ENCODE measurements at places on chromosomes 4 and X.
A peak's percentile ranks its signal among the peaks of the same experiment; 100 is the strongest.

DNA sequence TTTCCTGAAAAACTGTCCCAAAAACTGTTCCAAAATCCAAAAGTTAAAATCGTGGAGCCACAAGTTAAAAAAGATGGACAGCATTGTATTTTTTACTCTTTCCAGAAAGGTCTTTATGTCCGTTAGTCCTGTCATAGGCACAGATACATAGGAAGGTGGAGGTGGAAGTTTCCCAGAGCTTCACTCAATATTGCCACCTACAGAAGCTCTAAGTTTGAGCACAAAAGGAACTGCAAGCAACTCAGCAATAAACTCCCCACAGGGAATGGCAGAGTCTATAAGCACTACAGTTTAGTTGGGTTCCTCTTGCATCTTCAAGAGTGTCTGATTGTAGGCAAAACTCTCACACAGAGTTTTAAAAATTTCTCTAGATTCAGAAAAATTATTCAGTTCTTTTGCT lies 22.0 kb upstream of the UGT2B4 start:
- no peak for DNase-seq

- no peak for DNase-seq
These were observed 6.8 kb upstream of the ABLIM2 start for GRCh38 chr4:8165374-8165896.

GRCh38 chr4:78766026-78766425 lies 10.1 kb upstream of the BMP2K start:
- peak; percentile 71 for DNase-seq

DNA sequence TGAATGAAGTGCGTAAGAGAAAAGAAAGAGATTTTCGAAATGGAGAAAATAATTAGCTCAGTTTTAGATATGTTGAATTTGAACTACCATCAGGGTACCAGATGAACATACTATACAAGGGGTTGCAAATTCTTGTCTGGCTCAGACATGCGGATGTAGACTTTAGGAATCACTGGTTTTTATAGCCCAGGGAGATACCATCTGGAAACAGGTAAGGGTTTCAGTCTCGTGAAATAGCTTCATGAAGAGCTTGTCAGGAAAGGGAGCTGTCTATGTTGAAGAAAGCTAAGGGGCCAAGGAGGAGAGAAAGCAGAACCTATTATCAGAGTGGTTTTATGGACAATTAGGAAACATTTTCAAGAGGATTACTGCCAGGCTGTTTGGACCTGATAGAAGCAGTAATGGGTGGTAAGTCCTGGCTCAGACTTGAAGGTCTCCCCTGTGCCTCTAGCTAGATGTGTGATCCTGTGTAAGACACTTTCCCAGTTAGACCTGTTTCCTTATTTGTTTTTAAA lies 6.7 kb downstream of the RAB9A start:
- no peak for DNase-seq

DNA sequence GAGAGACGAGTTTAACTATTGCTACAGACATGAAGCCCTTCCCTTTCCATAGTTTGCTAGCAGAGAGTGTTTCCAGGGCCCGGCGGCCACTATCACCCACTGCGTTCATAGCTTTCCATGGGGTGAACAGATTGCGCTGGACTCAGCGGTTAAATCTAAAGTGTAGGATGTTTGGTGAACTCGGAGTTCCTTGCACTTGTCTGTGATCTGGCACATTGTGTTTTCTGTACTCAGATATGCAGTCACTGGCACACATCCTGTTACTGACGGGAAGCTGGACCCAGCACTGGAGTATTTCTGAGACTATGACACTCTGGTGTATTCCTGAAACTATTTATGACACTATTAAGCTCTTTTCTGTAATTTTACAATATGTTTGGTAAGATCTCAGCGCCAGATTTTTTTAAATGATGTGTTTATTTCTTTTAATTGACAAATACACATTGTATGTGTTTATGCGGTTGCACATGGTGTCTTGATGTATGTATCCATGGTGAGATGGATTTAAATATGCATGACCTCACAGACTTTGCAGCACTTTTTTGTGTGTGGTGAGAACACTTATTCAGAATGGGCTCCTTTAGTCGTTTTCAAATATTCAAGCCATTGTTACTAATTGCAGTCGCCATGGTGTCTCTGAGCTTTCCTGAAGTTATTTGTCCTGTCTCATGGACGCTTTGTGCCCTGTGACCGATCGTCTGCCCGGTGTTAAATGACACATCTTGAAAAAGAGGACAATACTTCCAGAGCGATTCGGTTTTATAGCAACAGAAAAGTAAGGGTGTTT lies 14.1 kb downstream of the CD99 start:
- no peak for DNase-seq

DNA sequence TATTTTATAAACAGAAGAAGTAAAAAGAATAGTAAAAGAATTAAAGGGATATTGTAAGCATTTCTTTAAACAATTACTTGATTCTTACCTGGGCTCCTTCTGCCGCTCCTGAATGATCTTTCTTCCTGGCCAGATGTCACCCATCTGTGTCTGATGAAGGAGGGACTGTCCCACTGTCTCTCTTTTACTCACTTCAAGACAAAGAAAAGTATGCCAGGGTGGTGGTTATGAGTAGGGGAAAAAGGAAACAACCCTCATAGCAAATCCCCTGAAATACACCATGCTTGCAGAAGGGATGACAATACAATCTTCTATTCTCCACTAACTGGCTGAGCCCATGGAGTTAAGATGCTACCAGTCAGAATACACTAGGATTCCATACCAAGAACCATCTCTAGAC lies 31.1 kb downstream of the SYTL4 start:
- no peak for DNase-seq

- no peak for DNase-seq
These were observed 161.7 kb downstream of the RBMX2 start for GRCh38 chrX:130563476-130563875.

DNA sequence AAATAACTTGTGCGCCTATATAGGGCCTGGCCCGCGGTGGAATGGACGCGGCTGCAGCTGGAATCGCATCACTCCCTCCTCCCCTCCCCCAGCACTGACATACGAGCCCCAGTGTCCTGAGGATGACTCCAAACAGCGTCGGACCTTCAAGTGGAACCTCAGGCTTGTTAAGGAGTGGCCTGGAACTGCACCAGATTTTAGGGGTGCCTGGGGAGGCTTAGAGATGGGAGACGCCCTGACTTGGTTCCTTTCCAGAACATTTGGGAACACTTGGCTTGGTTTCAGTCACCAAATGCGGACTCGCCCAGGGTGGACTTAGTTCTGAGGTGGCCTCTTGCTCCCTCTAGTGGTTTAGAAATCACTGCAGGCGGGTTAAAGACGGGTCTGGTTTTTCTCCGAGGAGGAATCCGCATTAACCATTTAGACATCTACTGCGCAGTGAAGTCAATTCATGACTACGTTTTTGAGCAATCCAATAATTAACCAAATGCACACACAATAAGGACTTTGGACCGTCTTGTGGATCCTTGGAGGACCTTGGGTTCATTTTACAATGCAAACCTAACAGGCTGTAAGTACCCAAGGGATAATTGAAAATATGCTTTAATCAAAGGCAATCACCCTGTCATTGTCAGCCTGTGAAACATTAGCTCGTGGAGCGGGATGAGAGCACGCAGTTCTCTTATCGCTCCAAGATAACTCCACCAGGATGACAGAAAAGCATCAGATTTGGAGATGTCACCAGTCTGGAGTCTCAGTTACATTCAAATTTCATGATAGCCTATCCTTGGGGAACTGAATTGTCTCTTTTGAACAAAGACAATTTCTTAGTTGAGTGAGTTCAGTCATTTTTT lies 11.2 kb upstream of the PDGFRA start:
- DNase-seq = peak; percentile 76

- peak; percentile 37 for DNase-seq
These were observed 1.1 kb downstream of the LIN54 start for GRCh38 chr4:83009529-83009928.

- no peak for DNase-seq
These were observed 77.8 kb downstream of the CLDN22 start for GRCh38 chr4:183242291-183242690.

GRCh38 chrX:107522901-107523300 lies 73.4 kb downstream of the FRMPD3 start:
- no peak for DNase-seq

DNA sequence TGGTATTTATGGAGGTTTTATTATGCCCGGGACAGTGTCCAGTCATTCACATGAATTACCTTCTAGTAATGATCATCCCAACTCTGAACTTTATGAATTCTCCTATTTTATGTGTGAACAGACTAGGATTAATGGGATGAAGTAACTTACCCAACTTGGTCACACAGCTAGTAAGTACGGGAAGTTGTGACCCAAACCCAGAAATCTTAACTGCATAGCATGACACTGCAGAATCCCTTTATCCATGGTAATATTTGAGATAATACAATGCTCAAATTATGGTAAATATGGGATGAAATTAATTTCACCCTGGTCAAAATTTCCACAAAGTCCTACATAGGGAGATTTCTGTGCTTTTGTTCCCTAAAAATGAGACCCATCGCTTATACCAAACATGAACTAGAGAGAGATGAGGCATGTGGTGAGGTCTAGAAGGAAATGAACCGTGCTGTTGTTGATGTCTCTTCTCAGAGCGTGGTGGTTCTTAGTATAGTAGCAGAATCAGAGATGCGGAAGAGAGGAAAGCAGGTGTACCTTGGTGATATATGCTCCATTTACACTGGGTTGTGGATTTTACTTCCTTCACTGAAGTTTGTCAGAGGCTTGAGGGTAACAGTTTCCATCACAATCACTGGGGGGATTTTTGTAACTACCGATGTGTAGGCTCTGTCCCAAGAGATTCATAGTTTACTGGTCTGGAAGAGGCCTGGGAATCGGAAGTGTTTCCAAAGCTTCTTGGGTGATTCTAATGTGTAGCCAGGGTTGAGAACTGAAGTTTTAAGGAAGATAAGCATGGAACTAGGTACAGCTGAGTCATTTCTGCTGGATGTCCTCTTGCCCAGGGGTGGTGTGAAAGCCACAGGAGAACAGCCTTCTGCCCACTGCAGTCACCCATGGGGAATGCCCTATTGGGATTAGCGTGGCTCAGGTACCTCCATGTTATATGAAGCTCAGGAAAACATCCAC lies 30.2 kb upstream of the FAM9C start:
- no peak for DNase-seq

- peak; percentile 63 for DNase-seq
These were observed 692 bp downstream of the FAM241A start for GRCh38 chr4:112145790-112146501.

DNA sequence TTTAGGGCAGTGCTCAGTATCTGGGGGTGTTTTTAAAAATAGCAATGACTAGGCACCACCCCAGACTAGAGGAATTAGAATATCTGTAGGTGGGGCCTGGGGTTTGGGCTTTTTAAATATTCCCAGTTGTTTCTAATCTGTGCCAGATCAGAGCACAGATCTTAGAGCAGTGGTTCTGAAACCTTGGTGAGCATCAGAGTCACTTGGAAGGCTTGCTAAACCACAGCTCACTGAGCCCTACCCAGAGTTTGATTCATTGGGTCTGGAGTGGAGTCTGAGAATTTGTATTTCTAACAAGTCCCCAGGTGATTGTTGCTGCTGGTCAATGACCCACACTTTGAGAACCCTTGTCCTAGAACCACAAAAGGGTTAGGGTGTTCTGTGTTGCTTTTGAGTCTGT lies 16.7 kb downstream of the HADH start:
- DNase-seq = no peak

DNA sequence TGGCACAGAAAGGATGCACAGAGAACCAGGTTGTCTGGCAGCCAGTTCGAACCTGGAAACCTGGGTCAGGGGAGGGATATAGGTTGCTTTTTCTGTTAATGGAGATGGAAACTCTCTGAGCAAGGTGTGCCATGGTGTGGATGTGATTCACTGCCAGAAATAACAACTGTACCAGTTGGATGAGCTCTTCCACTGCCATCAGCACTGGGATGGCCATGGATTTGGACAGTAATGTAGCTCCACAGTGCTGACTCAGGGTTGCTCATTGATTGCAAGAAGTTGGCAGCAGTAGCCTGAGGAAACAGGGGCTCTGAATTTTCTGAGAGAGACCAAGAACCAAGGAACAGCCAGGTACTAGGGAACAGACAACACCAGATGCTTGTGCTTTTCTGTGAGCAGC lies 33.8 kb downstream of the PNMA5 start:
- DNase-seq = no peak

DNA sequence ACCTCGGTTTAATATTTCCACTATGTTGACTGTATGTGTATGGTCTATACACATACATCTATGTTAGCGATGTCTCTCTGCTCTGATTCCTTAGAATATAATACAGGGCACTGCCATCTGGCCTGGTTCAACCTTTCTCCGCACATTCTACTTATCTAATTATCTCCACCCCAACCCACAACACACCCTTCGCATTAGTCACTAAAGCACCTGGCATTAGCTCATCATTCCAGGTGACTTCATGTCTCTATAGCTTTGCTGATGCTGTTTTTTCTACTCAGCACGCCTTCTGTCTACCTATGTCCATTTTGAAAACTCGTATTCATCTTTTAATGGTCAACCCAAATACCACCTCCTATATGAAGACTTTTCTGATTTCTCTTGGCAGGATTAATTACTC lies 425.2 kb upstream of the RASGEF1B start:
- DNase-seq = no peak

GRCh38 chr4:153421941-153422340 lies 44.2 kb upstream of the TMEM131L start:
- no peak for DNase-seq

DNA sequence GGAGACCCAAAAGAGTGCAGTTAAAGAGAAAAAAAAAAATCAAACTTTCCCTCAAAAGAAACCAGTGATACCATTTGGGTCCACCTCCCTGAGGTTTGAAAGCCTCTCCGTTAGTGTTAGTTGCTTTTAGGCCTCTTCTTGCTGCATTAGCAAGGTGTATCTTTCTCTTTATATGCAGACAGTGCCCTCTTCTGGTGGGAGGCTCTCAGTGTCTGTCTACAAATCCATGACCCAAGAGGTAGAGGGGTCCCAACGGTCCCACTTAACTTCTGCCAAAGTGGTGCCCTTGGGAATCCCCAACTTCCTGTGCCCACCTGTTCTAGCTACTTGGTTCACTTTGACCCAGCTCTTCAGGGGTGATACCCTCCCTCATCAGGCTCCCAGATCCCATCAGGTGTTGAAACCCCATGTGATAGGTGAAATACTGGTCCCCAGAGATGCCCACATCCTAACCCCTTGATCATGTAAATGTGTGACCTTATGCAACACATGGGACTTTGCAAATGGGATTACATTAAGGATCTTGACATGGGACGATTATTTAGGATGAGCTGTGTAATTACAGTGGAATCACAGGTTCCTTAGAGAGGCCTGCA lies 63.7 kb upstream of the CD99 start:
- DNase-seq = peak; percentile 42

Data from iris pigment epithelial cell (primary cell).